Heart right ventricle (tissue), 16 donors: ENCODE measurements at places on chromosomes 12 and 14.

GRCh38 chr14:63641473-63642228 is at the start of gene WDR89:
Gene WDR89 (minus strand): TSS chr14:63641871. CDS start chr14:63599942, 41,929 bp downstream.
- peak; percentile 97 for DNase-seq

DNA sequence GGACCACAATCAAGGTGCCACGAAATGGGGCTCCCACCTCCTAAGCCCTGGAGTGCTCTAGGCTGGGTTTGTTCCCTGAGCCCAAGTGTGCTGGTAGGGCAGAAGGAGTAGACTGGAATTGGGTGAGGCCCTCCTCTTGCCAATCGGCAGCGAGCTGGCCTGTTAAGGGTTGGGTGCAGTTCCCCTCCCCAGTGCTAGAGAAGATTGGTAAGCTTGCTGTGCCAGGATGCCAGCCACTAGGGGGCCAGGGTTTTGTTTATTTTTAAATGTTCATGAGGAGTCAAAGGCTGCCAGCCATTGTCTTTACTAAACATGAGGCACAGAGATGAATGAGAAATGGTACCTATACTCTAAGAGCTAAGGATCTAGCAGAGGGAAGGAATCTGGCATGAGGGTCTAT is 79.7 kb downstream of the SPTB start:
- DNase-seq, result peak; percentile 54

DNA sequence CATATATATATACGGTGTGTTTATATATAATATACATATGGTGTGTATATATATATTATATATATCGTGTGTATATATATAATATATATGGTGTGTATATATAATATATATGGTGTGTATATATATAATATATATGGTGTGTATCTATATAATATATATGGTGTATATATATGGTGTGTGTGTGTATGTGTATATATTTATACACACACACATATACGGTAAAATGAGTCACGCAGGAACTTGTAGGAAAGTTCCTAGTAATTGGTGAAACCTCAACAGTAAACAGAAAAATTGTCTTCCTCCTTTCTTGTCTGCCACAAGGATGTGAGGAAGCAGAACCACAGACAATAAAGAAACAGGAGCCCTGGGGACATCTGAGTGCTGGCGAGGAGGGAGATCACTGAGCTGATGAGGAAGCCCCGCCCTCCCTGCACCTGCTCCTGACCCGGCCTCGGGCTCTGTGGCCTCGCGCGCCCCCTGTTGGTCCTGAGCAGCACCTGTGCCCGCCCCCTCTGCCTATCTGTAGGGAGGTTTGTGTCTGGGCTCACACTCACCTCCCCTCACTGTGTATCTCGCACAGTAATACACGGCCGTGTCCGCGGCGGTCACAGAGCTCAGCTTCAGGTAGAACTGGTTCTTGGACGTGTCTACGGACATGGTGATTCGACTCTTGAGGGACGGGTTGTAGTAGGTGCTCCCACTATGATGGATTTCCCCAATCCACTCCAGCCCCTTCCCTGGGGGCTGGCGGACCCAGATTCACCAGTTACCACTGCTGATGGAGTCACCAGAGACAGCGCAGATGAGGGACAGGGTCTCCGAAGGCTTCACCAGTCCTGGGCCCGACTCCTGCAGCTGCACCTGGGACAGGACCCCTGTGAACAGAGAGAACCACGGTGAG is 1079.4 kb downstream of the TMEM121 start:
- DNase-seq, result no peak

GRCh38 chr12:94099632-94100031 is 48.7 kb upstream of the PLXNC1 start:
- DNase-seq, result no peak

- DNase-seq, result no peak
These were observed 61.2 kb upstream of the GRIP1 start for GRCh38 chr12:66739940-66740651.

DNA sequence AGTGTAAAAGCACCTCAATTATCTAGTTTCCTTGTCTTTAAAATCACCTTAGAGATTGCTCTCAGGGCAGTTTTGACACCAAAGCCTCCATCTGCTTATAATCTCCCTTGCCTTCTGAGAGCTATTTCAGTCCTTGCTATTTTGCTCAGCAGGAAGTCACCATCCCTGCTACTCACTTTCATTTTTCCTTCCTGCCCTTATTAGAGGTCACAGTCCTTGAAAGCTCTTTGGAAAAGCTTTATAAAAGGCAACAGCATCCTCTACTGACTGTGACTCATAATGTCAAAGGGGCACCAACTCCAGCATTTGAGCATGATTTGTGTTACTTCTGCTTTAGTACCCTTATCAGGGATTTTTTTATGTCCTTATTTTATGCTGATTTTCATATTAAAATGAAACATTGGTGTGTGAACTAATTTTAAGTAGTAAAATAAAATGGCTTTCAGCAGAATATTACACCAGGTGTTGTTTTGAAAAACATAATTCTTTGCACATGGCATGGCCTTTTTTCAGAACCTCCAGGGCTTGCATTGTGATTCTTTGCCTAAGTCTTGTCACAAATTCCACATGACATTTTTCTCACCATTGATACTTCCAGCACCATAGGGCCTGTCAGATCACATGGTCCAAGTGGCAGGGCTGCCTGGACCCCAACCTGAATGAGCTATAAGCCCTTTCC is 213.0 kb downstream of the ADAMTS20 start:
- DNase-seq, result no peak

DNA sequence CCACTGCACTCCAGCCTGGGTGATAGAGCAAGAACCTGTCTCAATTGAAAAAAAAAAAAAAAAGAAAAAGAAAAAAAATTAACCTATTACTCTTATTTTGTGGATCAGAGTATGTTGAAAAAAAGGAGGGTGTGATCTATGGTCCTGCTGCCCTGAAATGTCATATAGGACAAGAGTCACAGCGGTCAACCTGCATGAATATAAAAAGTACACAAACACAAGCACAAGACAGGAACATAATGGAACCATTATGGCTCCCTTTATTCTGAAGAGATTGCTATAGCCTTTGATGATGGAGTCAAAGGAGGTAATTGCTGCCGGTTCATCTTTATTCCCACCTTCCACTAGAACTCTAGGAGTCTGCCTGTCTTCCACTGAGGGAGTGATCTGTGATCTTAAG is 96.9 kb downstream of the NTN4 start:
- DNase-seq, result no peak

- peak; percentile 41 for DNase-seq
These were observed 2.6 kb upstream of the BCL11B start for GRCh38 chr14:99274346-99275221.

DNA sequence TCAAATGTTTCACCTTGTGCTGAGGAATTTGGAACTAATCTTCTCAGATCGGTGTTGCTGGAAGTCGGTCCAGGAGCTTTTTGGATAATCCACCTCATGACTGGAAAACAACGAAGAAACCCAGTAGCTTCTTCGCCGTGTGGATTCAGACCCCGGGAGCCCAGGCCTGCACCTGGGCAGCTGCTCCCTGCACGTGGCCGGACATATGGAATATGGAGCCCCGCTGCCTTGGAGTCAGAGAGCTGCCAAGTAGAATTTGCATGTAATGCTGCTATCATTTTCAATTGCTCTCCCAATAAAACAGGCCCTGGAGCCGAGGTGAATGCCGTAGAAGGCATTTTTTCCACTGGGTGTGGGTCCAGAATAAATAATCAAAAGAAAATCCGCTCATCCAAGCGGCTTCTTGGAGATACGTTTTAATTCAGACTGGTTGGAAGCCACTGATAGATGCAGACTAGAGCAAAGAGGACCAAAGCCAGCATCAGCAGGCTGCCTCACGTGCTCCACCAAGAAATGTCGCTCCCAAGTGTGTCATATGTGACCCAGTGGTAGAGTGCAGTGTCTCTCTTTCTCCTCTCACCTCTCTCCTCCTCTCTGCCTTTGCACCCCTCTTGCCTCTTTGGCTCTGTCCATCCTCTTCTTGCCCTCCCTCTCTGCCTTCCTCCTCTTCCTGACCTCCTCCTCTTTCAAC is 115.3 kb downstream of the ZNF664 start:
- DNase-seq, result no peak

DNA sequence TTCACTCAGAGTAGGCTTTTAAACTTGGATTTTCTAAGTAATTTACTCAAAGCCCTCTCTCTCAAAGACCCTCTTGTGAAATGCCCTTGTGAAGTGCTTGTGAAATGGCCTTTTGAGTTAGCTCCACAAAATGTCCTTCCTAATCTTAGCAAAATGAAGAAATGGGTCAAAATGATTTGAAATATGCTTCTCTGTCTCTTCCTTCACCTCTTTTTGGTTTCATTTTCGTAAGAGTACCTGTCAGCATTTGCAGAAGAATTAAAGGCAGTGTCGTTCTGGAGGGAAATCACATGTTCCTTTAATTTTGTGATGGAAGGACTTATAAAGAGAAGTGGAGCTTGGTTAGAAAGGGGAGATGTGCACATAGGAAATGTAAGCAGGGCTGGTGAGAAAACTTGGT is 93.7 kb downstream of the HMGA2 start:
- no peak for DNase-seq

DNA sequence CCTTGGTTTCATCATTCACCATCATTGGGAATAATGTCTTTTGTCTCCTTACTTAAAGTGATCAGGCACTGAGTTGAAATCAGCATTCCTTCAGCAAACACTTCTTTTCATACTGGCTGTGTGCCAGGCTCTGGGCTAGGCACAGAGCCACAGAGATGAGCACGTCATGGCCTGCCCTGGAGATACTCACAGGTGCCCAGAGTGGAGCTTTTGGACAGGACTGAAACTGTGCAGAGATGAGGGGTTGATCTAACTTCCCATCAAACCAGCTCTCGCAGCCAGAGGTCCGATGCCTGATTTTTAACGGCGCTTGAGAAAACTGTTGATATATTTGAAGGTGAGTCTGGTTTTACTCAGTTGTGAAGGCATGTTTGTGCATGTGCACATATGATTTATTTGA is 43.1 kb downstream of the CACNA1C start:
- no peak for DNase-seq

GRCh38 chr14:68297039-68297438 is 477.5 kb downstream of the RAD51B start:
- no peak for DNase-seq

GRCh38 chr14:51652168-51653078 is 713 bp downstream of the FRMD6 start:
- DNase-seq, result peak; percentile 36

GRCh38 chr14:100078997-100079725 is 13.9 kb downstream of the EVL start:
- no peak for DNase-seq

- no peak for DNase-seq
These were observed 23.7 kb downstream of the NINJ2 start for GRCh38 chr12:639566-639965.

GRCh38 chr14:22837114-22837749 is 847 bp downstream of the MMP14 start:
- peak; percentile 81 for DNase-seq

DNA sequence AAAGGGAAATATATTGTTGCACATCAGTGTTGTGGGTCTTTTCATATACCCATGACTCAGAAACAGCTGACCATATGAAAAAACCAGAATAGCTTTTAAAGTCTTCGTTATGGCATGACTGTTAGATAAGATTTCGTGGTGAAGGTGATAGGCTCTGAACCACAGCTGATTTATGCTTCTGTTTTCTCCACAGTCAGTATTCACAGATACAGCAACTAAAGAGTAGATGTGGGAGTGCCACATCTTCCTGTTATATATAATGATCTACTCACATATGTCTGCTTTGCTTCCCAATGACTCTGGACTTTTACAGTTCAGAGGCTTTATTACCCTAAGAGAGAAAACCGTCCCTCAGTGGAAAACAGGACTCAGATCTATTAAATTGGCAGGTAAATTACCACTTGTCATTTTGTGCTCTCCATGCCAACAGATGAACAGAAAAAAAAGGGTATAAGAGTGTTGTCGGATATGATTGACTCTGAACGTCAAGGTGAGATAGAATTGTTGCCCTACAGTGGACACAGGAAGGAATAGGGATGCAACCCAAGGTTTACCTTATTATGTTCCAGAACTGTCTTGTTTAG is 1037.1 kb downstream of the GALC start:
- no peak for DNase-seq

GRCh38 chr12:42679466-42679865 is 89.9 kb upstream of the PRICKLE1 start:
- no peak for DNase-seq

DNA sequence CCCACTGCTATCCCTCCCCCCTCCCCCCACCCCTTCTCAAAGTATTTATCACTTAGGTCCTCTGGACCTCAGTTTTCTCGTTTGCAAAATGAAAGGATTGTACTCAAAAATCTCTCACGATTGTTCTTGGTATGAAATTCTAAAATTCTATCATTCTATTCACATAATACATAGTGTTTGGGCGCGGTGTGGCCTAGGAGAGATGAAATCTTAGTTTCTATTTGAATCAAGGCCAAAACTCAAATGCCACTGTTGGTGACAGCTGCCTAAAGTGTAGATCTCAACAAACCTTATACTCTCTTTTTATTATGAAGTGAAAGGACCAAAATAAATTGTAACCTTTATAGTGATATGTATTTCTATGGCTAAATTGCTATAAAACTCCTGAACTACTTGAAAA is 23.7 kb upstream of the YAF2 start:
- DNase-seq, result no peak

- no peak for DNase-seq
These were observed 47.2 kb downstream of the RFX4 start for GRCh38 chr12:106629797-106630659.

- DNase-seq, result no peak
These were observed 650 bp downstream of the GALC start for GRCh38 chr14:87992346-87992717.

DNA sequence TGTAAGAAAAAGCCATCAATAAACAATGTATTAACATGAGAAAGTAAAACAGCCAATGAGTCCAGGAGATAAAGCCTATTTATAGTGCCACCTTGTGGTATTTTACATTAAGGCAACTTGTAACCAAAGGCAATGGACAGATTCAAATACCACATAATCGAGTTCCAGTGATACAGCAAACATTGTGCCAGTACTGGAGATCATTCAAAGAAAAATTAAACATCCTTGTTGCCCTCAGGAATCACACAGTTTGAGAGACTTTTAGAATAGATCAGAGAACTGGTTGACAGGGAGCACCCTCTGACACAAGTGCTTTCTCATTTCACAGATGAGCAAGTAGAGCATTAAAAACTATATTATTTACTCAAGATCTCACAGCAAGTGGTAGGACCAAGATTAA is 98.1 kb downstream of the DDHD1 start:
- DNase-seq, result no peak

- no peak for DNase-seq
These were observed 48.1 kb downstream of the DAD1 start for GRCh38 chr14:22540811-22541360.
